Effector memory CD4-positive, alpha-beta T cell (primary cell): ENCODE measurements at places on chromosomes 3 and 15.

DNA sequence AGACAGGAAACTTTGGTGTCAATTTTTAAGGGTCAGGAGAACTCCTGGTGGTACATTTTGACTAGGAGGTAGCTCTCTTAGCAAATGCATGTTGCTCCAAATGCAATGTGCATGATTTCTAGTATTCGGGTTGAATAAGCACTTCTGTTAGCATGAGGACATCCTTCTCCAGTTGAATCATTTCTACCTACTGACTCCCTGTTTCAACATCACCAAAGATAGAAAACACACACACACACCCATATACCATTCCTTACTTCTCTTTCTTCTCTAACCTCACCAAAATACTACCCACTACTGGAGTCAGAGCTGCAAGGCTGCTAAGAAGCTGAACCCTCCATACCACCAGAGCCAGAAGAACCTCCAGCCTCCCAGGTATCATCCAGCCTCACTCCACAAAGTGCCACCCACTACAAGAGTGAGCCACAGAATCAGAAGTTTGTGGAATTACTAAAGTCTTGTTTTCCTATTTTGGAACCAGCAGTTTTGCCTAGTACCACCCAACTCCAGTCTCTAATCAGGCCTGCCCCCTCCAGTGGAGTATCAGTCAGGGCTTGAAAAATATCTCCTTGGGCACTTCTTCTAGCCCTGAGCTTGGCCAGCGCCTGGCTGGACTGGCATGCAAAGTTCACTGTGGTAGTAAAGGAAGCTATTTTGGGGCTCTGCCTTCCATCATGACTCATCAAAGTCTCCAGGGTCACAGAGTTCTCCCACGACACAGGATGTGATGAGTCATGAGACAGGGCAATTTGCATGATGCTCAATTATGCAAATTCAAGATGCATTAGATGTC is 110.3 kb downstream of the CYP19A1 start:
- no peak for DNase-seq

- DNase-seq: no peak
These were observed 40.1 kb downstream of the ITGB5 start for GRCh38 chr3:124847051-124847450.

DNA sequence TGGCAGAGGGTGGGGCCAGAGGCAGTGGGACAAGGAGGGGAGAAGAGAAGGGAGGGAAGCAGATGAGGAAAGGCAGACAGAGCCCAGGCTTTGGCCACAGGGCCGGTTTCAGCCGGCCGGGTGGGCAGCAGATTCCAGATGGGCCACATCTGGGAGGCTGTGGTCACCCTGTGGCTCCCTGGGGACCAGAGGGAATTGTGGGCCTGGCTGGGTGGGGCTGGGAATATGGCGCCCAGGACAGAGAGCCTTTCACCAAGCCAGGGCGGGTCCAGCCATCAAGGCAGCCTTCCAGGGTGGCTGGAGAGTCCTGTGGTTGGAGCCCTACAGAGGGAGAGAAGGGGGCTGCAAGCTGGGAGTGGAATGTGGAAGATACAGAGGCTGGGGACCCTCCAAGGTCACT is 18.9 kb downstream of the PTH1R start:
- DNase-seq: no peak

DNA sequence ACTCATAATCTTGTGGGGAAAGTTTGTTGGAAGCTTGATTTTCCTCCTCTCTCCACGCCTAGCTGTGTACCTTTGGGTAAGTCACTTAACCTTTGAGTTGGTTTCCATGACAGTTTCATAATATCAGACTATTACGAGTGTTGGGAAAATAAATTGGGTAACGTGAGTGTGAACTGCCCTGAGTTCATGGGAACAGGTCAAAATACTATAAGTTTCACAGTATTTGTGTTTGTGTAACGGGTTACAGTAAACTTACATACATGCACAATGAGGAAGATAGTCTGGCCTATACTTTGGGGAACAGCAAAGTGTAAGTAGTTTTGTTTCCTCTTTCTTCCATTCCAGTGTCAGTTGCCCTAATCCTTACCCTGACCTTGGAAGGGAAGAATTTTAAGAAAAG is 509.9 kb downstream of the MECOM start:
- DNase-seq: no peak

- no peak for DNase-seq
These were observed 16.8 kb downstream of the GABRR3 start for GRCh38 chr3:98018301-98018700.

DNA sequence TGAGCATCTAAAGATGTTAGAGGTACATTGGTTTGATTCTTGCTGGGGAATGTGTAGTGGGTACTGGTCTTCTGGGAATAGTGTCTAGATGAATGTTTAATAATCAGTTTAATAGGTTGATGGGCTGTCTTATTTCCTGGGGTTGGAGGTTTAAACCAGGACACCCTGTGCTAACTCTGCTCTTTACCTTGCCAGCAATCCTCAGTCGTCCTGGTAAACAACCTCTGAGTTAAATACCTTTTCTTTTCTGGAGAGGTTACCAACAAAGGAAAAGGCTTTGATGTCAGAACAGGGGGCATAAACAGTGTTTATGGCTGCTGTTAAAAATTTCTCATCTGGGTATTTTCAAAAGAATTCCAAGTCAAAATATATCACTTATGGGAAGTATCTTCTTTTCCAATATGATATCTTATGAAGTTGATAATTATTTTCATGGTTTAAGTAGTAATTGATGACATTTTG is 23.5 kb downstream of the MITF start:
- DNase-seq: no peak

DNA sequence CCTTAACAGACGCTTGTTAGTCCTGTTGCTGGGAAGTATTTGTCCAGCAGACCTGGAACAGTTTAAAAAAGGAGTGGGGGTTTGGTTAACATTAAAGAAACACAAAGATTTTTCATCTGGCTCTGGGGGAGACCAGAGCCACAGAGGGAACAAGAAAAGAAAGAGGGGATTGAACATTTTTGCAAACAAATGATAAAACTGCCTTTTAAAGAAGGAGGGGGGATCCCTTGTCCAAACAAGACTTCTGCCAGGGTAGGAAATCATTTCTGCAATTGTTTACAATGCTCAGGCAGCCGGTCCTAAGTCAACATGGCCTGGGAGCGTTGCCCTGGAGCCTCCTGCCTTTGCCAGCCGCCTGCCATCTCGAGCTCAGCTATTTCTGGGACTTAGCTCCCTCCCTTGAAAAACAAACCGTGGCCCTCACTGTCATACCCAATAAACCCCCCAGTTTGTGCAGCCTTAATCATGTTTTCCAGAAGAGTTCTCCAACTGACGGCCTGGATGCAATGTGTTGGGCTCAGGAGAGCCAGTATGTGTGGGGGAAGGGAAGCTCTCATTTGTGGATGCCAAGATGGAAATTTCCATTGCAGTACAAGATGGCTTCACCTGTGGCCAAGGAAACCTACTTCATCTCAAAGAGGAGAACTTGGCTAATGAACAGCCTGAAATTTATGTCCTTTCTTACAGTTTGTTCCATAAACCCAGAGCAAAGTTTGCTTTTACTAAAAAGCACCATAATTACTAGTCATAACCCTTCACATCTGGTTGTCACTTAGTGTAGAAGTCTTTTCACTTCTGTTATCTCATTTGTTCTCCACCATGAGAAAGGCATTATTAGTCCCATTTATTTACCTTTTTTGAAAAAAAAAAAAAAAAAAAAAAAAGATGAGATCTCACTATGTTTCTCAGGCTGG is 75.9 kb upstream of the RNU6-1 start:
- DNase-seq: no peak

DNA sequence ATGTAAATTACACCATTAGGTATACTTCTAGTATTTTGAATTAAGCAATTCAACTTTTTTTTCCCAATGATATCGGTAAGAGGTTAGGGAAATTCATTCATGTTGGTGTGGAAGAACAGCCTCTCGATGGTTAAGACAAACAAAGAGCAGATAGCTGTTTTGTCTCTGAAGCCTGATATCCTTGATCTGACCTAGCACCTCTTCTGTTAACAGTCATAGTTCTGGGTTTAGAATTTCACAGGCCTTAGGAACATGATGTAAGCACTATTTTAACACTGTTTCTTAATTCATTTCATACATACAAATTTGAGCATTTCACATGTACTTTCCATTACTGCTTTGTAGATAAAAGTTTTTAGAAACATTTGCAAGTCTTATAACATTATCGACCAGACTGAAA is 367.5 kb upstream of the ZNF385D start:
- DNase-seq: no peak

DNA sequence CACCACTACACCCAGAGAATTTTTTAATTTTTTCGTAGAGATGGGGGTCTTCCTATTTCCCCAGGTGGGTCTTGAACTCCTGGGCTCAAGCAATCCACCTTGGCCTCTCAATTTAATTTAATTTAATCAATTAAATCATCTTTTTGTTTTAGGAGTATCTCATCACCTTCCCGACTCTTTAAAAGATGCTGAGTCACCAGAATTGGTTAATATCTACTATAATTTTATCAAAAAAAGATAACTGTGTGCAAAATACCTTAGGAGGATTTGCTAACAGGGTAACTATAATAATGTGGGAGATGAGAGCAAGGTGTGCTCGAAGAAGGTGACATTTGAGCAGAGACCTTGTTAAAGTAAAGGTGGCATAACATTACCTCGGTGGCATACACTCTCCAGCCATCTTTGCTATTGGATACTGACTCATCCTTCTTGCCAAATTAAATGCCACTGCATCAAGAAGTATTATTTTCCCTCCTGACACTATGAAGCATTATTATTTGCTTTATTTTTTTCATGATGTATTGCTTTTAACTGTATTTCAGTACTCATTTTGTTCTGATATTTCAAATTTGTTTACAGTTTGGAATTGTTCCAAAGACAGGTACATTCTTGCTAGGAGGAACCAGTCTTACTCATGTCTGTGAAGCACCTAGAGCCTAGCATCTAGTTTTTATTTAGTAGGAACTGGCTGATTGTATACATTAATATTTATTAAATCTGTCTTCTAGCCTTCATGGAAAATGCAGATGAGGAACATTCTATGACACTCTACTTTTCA is 200.7 kb downstream of the MBNL1 start:
- no peak for DNase-seq

GRCh38 chr3:133578548-133579191 is 5.2 kb downstream of the CDV3 start:
- no peak for DNase-seq

- no peak for DNase-seq
These were observed at the start of gene SLC12A8 for GRCh38 chr3:125212509-125213363. SLC12A8 (minus strand) TSS chr3:125212748; CDS start chr3:125211349, 1,399 bp downstream.

GRCh38 chr3:194574639-194575483 is 58.4 kb downstream of the TMEM44 start:
- no peak for DNase-seq

GRCh38 chr3:8631661-8632060 is 12.9 kb downstream of the SSUH2 start:
- no peak for DNase-seq

GRCh38 chr3:172716476-172716875 is 5.6 kb upstream of the NCEH1 start:
- DNase-seq: no peak

- no peak for DNase-seq
These were observed 287.6 kb downstream of the DIPK2A start for GRCh38 chr3:144259267-144259666.

- no peak for DNase-seq
These were observed 11.1 kb upstream of the ARID3B start for GRCh38 chr15:74529921-74530320.

DNA sequence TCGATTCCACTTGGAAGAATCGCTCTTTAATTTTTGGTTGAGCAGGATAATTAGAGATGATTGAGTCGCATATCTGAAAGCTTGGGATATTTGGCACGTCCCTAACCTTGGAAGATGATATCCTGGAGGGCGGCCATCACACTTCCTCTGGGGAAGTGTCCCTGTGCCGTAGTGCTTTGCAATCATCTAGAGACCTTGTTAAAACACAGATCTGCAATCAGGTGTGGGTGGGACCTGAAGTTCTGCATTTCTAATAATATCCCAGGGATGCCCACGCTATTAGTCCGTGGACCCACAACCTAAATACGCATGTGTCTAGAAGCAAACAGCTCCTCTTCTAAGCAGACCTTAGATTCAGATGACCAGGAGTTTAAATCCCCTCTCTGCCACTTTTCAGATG is 20.5 kb downstream of the MYO1E start:
- no peak for DNase-seq

DNA sequence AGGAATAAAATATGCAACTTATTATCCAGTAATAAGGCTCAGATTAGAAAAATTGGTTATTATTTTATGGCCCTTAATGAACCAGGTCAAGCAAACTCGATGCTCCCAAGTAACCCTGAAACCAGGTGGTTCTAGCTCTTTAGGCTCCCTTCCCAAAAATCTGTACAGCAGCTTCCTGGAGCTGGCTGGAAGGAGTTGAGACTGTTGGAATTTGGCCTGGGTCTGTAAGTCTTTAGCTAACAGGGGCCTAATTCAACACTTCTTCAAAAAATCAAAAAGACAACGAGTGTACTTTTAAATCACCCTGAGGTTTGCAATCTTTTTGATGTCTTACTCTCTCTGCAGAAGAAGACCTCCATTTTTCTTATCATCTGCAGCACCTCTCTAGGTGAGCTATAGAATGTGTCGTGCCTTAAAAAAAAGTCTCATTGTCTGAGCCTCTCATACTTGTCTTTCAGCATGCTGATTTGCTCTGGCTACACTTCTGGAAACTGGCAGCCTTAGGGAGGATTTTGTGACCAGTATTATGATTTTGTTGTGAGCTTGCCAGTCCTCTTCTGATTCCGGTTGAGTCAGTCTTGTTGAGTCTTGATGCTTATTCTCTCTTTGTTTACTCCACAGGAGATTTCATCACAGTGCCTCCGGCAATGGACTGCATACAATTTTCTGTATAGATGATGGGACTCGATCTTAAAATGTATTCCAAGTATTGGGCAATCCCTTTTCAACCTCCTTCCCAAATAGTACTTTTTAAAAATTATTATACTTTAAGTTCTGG is 235.0 kb upstream of the KBTBD8 start:
- DNase-seq: no peak

DNA sequence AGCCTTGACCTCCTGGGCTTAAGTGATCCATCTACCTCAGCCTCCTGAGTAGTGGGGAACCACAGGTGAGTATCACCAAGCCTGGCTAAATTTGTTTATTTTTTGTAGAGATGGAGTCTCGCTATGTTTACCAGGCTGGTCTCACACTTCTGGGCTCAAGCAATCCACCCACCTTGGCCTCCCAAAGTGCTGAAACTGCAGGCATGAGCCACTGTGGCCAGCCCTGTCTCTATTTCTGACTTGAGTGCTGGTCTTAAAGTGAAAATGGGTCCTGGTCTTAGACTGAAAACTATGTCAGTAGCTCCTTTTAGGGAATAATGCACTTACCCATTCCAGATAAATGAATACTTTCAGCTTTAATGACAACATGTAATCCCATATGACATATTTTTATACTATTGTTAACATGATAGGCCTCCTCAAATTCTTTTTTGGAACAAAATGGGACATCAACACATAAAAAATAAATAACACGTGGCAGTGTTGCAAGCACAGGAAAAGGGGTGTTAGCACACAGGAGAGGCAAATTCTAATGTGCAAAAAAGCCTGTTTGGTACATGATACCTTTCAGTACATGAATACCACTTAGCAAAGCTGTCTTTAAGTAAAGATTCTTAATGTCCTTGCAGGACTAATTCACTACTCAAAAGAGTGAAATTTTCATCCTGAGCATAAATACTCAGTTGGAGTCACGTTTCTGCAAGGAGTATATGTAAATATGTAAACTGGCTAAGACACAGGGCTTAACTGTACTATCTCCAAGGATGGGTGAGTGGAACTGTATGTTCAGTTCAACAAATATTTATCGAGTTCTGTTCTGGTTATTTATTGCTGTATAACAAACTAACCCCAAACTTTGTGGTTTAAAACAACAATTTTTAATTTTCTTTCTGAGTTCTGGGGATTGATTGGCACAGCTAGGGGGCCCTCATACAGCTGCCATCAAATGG is 194.7 kb downstream of the NR1D2 start:
- DNase-seq: no peak

GRCh38 chr3:19749448-19750017 is 184.5 kb downstream of the EFHB start:
- no peak for DNase-seq
